ENCODE measurements at places on chromosomes 6 and 20.

DNA sequence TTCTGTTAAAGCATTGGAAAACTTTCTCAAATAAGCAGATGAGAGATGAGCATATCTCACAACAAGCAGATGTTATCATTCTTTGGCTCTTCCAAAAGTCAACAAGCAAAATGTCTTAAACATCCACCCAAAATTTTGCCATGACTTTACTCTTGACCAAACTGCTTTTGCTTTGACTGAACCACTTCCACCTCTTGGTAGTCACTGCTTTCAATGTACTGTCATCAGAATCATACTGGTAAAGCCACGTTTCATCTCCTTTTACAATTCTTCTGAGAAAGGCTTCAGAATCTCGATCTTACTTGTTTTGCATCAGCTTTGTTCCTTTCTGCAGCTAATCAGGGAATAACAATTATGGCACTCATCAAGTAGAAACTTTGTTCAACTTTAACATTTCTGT, 498.5 kb upstream of the GJE1 start:
- no peak for DNase-seq

DNA sequence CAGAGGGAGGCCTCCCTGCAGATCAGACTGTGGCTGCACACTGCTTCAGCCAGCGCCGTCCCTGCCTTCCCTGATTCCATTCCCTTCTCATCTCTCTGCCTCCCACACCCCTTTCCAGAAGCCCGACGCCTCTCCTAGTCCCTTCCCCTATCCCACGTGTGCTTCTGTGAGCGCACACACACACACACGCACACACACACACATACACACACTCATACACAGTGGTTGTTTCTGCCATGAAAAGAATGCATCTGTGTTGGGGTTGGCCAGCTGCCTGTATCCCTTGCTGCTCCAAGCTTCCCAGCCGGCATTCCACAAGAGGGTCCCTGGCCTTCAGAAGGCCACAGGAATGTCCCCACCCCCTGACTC, 51.7 kb downstream of the MOCS1 start:
- no peak for DNase-seq

DNA sequence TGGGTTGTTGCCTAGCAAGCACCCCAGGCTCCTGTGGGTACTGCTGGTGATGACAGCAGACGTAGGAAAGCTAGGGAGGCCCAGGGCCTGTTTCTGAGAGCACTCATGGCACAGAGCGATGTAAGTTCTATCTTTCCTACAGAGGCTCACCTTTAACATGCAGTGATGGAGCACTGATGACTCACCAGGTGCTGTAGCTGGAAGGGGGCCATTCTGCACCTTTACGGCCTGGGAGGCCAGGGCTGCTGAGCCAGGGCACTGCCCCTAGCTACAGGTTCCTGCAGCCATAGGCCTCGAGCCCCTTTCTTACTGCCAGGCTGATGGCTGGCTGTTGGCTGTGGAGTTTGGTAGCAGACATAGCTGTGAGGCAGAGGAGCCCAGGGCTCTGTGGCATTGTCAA, 31.1 kb upstream of the GPR6 start:
- DNase-seq, result no peak

- DNase-seq, result no peak
Measured at GRCh38 chr20:21981597-21982344, 276.3 kb downstream of the PAX1 start.

GRCh38 chr20:19515074-19515473, 243.0 kb upstream of the RIN2 start:
- DNase-seq, result no peak

GRCh38 chr6:158497620-158498019, 62.3 kb upstream of the TMEM181 start:
- DNase-seq, result no peak
